ENCODE measurements at places on chromosomes 5 and 9. TPM values are rescaled to one million over a fixed set of nuclear protein-coding genes. Genes with fewer than 3 reads are reported as not detected.

FAXDC2 gene
- 8.5 TPM for total RNA-seq

ERBIN gene
- 110 TPM for total RNA-seq

NTRK2 gene
- 10.4 TPM for total RNA-seq

QRFP gene
- not detected for total RNA-seq

OR1J4 gene
- total RNA-seq: not detected

WDR38 gene
- not detected for total RNA-seq

TSSK1B gene
- total RNA-seq: not detected

GTF2H2 gene
- 28.7 TPM for total RNA-seq

SPATA31E1 gene
- total RNA-seq: not detected

CCL27 gene
- total RNA-seq: not detected

MYMK gene
- not detected for total RNA-seq

- DNase-seq: peak; percentile 94
- no peaks in the 10 kb centered on the region for H3K27me3 ChIP-seq
- H3K4me1 ChIP-seq: peaks cover 44% of the 10 kb centered on the region
- no peaks in the 10 kb centered on the region for H3K36me3 ChIP-seq
Measured at GRCh38 chr5:62306323-62306895, 403 bp downstream of the KIF2A start.

- no peaks in the 10 kb centered on the region for H3K36me3 ChIP-seq
- H3K27ac ChIP-seq: no peak overlapping the region
- no peaks in the 10 kb centered on the region for H3K27me3 ChIP-seq
- H3K4me3 ChIP-seq: no peak overlapping the region
Measured at GRCh38 chr5:32903613-32904012, 192.5 kb downstream of the NPR3 start.

DNA sequence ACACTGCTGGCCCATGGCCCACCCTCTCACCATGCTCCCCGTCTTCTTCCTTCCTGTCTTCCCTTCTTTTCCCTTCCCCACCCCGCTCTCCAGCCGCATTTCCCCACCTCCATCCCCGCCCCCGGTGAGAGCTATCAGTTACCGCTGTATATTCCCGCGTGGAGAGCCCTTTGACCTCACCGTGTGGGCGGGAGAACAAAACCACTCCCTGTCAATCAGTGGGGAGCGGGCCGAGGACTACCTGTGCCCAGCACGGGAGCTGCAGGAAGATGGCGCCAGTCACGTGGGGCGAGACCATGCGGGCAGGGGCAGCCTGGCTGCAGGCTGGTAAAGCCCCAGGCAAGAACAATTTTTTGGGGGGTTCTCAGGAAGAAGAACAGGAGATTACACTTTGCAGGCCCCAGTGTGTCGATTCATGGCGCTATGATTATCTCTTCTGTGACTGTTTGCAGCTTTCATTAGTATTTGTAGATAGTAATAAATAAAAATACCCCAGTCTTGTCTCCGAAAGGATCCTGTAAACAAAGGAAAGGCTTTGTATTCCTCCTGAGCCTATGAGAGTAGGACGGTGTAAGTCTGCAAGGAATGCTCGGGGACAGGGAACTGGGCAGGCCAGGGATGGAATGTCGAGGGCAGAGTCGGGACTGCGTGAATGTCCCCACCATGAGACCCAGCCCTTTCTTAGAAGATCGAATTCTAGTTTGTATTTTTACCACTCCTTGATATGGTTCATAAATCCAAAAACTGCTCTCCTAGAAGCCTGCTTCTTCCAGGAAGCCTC is 14.8 kb upstream of the DMRT1 start:
- no peak overlapping the region for H3K4me3 ChIP-seq
- H3K27me3 ChIP-seq: no peaks in the 10 kb centered on the region
- H3K27ac ChIP-seq: no peak overlapping the region
- H3K36me3 ChIP-seq: no peaks in the 10 kb centered on the region
- no peaks in the 10 kb centered on the region for H3K4me1 ChIP-seq

DNA sequence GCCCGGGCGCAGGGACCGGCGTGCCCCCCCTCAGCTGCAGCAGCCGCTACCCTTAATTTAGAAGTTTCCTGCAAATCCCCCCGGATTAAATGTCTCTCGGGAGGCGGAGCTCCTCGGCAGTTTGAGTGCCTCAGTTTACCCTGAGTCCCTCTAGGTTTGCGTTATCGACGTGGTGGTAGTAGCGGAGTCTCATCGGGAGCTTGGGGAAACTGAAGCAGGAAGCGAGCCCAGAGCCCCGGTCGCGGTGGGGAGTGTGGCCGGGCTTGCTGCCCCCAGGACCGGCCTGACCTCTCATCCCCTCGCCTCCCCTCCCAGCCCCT is 529 bp upstream of the TPM2 start:
- H3K27ac ChIP-seq: peak overlapping the region; percentile 87
- H3K36me3 ChIP-seq: no peaks in the 10 kb centered on the region
- peak overlapping the region; percentile 63 for H3K4me3 ChIP-seq
- peaks cover 23% of the 10 kb centered on the region for H3K4me1 ChIP-seq
- no peak for DNase-seq

DNA sequence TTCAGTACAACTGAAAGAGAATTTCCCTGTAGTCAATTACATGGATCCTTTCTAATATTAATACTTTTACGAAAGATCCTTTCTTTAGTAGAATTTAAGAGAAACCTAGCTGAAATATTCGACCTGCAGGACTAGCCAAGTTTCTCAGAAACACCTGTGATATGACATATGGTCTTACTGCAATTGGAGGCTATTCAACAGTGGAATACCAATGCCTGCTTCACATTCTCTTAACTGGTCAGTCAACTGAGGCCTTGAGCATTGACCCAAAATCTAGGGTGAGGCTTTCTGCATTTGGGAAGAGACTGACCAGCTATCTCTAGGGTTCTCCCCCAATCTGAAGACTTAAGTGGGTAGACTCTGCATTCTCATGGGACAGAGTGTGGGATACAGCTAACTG is 12.3 kb downstream of the UBE2QL1 start:
- H3K27ac ChIP-seq: no peak overlapping the region
- H3K4me1 ChIP-seq: no peaks in the 10 kb centered on the region
- H3K4me3 ChIP-seq: no peak overlapping the region
- DNase-seq: no peak
- no peaks in the 10 kb centered on the region for H3K36me3 ChIP-seq
- H3K27me3 ChIP-seq: peaks cover 28% of the 10 kb centered on the region

DNA sequence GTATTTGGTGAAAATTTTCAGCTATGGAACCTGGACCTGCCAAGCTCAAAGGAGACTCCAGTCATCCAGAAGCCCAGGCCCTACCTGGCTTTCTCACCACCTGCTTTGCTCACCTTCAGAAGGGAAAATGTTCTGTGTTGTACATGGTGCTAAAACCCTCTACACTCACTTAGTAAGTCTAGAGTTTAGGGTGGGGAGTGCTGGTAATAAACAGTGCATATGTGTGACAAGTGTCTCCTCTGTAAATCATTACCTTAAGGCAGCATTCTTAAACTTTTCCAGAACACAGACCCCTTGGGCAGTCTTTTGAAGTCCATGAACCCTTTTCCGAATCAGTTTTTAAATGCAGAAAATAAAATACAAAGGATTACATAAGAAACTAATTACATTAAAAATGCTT is 248.8 kb upstream of the PIK3R1 start:
- H3K27ac ChIP-seq: no peak overlapping the region
- no peak for DNase-seq
- no peaks in the 10 kb centered on the region for H3K4me1 ChIP-seq
- no peaks in the 10 kb centered on the region for H3K27me3 ChIP-seq

GRCh38 chr5:54738118-54738972 is 220.8 kb downstream of the SNX18 start:
- DNase-seq: peak; percentile 84
- H3K36me3 ChIP-seq: no peaks in the 10 kb centered on the region
- peak overlapping the region; percentile 56 for H3K27ac ChIP-seq
- no peak overlapping the region for H3K4me3 ChIP-seq

DNA sequence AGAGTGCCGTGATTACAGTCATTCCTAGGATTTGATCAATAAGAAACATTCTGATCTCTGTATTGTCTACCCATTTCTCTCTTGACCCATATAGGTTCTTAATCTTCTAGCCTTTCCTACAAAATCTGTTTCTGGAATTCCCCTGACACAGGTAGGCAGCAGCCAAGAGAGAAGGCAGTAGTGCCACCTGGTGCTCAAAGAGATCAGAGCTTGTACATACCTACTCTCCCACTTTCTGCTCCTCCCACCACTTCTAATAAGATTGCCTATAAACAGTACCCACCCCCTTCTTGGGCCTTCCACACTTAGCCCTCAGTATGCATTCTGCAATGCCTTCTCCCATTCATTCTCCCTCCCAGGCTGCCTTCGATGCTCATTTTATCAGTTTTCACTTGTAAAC is 117.4 kb upstream of the RORB start:
- no peak for DNase-seq
- no peaks in the 10 kb centered on the region for H3K36me3 ChIP-seq
- no peak overlapping the region for H3K4me3 ChIP-seq

- no peaks in the 10 kb centered on the region for H3K4me1 ChIP-seq
- no peaks in the 10 kb centered on the region for H3K36me3 ChIP-seq
- H3K27ac ChIP-seq: no peak overlapping the region
- no peak for DNase-seq
- H3K4me3 ChIP-seq: no peak overlapping the region
Measured at GRCh38 chr5:113093558-113093957, 117.0 kb downstream of the DCP2 start.

DNA sequence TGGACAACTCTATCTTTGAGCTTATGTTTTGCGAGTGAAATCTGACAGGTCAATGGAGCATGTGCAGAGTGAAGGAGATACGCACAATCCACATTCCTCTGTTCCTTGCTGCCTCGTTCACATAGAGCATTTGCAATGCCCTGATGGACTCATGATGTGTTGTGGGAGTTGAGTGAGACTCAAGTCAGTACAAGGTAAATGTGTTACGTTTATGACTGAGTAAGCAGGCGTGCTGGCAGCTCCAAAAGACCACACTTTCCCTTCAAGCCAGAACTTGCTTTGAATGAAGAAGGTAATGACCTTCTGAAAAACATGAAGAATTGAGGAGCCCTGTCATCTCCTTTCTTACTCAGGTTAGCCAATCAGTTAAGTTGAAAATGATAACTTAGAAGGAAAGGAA is 477.8 kb downstream of the CTNND2 start:
- H3K27me3 ChIP-seq: no peaks in the 10 kb centered on the region
- no peak for DNase-seq
- no peaks in the 10 kb centered on the region for H3K4me1 ChIP-seq
- H3K4me3 ChIP-seq: no peak overlapping the region
- H3K36me3 ChIP-seq: no peaks in the 10 kb centered on the region

GRCh38 chr9:113650207-113651131 is 186.9 kb downstream of the RGS3 start:
- no peaks in the 10 kb centered on the region for H3K27me3 ChIP-seq
- H3K27ac ChIP-seq: no peak overlapping the region

- no peak overlapping the region for H3K4me3 ChIP-seq
- peaks cover 68% of the 10 kb centered on the region for H3K4me1 ChIP-seq
- peaks cover 15% of the 10 kb centered on the region for H3K27me3 ChIP-seq
- DNase-seq: peak; percentile 71
- H3K36me3 ChIP-seq: no peaks in the 10 kb centered on the region
- no peak overlapping the region for H3K27ac ChIP-seq
Measured at GRCh38 chr9:136759001-136759400, 958 bp upstream of the LCN8 start.

GRCh38 chr5:54577528-54577927 is 60.0 kb downstream of the SNX18 start:
- DNase-seq: no peak
- H3K4me1 ChIP-seq: peaks cover 5% of the 10 kb centered on the region
- H3K36me3 ChIP-seq: no peaks in the 10 kb centered on the region
- no peak overlapping the region for H3K4me3 ChIP-seq

DNA sequence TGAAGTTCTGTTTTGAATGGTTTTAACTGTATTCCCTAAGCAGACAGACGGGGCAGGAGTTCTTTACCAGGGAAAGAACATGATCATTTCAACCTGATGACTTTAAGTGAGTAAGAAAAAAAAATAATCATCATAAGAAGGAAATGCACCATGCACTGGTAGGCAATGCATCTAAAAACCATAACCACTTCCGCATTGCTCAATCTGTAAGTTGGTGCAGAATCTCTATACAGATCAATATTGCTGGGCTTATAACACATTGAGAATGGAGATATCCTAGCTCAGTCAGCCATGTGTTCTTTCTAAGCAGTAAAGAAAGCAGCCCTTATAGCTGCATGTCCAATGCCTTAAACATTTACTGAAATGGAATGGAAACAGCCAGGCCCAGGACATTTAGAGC is 407.1 kb upstream of the DMAC1 start:
- H3K27ac ChIP-seq: no peak overlapping the region
- DNase-seq: no peak
- no peaks in the 10 kb centered on the region for H3K27me3 ChIP-seq
- H3K4me3 ChIP-seq: no peak overlapping the region

DNA sequence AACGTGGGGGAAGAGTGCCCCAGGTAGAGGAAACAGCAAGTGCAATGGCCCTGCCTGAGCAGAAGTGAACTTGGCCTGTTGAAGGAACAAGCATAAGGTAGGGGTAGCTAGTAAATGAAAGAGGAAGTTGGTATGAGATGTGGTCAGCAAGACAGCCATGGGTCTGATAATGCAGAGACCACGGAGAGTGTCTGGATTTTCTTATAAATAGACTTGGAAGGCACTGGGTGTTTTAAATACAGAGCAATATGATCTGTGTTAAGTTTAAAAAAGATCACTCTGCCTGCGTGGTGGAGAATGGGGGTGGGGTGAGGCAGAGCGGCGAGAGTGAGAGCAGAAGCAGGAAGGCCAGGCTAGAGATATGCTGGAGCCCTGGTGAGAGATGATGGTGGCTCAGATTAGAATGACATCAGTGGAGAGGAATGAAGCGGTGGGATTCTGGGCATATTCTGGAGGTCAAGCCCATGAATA is 4.2 kb downstream of the ADAM19 start:
- H3K36me3 ChIP-seq: no peaks in the 10 kb centered on the region
- no peaks in the 10 kb centered on the region for H3K27me3 ChIP-seq
- peak; percentile 87 for DNase-seq
- peaks cover 98% of the 10 kb centered on the region for H3K4me1 ChIP-seq
- peak overlapping the region; percentile 5 for H3K4me3 ChIP-seq

DNA sequence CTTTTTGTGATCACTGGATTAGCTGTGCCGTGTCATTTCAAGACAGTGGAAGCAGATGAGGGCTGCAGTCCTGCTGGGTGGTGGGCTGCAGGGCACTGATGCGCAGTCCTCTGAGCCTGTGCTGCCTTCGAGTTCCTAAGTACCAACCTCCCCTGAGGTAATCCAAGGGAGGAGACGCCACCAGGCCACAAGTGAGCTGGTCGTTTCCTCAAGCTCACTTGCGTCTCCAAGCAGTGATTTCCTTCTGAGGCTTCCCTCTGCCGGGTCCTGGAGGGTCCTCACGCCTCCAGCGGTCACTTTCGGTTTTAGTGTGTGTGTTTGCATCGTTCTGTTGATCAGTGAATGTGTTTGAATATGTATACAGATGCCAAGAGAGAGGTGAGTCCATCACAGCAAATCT is 115.7 kb downstream of the TRIO start:
- no peaks in the 10 kb centered on the region for H3K27me3 ChIP-seq
- no peak for DNase-seq
- H3K4me3 ChIP-seq: no peak overlapping the region

GRCh38 chr5:14773588-14773987 is 98.0 kb downstream of the ANKH start:
- H3K27me3 ChIP-seq: no peaks in the 10 kb centered on the region
- no peak overlapping the region for H3K4me3 ChIP-seq
- DNase-seq: no peak

Measured in spleen (tissue), 13 donors.